ENCODE measurements at places on chromosomes 2 and 18.

DNA sequence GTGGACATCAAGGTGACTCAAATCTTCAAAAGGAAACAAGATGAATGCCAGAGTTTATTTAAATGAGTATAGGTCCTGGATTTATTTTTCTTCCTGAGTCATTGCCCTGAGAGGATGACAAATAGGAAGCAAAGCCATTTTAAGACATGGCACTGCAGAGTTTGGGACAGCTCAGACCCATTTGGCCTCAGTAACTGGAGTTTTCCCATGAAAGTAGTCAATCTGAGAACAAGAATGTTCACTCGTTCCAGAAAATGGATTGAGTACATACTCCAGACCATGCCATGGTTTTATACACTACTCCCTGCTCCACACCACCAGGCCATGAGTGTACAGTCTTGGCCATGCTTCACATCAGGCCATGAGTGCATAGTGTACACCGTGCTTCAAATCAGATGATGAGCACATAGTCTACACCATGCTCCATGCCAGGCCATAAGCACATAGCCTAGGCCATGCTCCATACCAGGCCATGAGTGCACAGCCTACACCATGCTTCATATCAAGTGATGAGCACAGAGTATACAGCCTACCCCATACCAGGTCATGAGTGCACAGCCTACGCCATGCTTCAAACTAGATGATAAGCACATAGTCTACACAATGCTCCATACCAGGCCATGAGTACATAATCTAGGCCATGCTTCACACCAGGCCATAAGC lies 202.4 kb downstream of the FBXO15 start:
- no peak for DNase-seq

- DNase-seq, result no peak
Measured at GRCh38 chr2:189300916-189301315, 121.4 kb upstream of the COL5A2 start.

GRCh38 chr2:96580771-96581170 lies 44.2 kb downstream of the ARID5A start:
- no peak for DNase-seq

DNA sequence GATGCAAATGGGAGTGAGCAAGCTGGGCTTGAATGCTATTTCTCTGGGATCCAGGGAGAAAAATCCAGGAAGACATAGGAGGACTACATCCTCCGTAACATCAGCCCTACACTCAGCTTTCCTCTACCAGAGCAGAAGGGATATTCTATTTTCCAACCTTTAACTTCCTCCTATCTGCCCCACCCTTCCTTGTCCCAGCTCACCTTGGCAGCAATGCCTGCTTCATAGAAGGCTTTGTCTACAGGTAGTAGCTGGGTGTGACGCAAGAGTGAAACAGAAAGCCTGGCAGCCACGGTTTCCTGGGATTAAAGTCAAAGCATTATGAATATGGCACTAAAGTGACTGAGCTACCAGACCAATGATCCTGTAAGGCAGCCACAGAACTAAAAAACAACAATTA lies 3.9 kb downstream of the KRTCAP3 start:
- DNase-seq, result no peak

- DNase-seq, result no peak
Measured at GRCh38 chr2:173978447-173978846, 13.3 kb upstream of the SP3 start.

DNA sequence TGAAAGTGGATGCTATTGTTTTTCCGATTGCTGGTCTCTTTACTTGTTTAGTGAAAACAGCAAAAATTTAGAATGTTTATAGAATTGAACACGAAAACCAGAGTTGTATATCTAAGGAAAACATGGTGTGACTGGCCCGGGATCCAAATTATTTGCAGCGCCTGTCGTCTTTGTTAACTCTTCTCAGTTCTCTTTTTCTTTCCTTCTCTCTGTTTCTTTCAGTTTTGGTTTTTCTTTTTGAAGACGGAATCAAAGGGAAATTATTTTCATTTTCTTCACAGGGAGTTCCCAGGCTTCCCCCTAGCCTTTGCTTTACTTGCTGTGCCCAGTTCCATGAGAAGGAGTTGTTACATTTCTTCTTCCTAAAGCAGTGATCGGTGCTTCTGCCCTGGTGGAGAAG lies 76.0 kb downstream of the AGAP1 start:
- DNase-seq, result no peak

- no peak for DNase-seq
Measured at GRCh38 chr2:33437815-33438214, 38.6 kb upstream of the RASGRP3 start.

- no peak for DNase-seq
Measured at GRCh38 chr2:148162871-148163270, 142.0 kb downstream of the MBD5 start.

- no peak for DNase-seq
Measured at GRCh38 chr2:96157649-96158553, 12.7 kb upstream of the DUSP2 start.

DNA sequence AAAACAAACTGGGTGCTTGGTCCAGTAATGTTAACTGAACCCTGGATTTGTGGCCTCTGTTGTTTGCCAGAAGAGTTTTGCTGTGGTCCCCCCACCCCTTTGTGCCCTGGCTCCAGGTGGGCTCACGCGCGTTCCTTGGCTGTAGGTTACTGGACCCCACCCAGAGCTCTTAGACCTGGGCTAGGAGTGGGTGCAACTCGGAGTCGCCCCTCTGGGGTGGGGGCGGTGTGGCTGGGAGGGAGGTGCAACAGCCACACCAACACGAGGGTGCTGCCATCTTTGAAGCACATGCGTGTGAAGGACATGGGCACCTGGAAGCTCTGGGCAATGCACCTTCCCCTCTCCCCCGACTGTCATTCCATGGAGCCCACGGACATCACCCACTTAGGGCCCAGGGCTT lies 92.7 kb downstream of the USP40 start:
- no peak for DNase-seq

GRCh38 chr18:39958876-39959275 lies 1996.2 kb upstream of the PIK3C3 start:
- DNase-seq, result no peak

GRCh38 chr18:41655074-41655473 lies 300.0 kb upstream of the PIK3C3 start:
- no peak for DNase-seq

Measured in DMS 273 treated with DMSO at 0.1 percent for 48 hours (cell line).